Pancreas (tissue), 10 donors: ENCODE measurements at places on chromosomes 1 and 21. TPM values are rescaled to one million over a fixed set of nuclear protein-coding genes. Genes with fewer than 3 reads are reported as not detected.
A peak's percentile ranks its signal among the peaks of the same experiment; 100 is the strongest.

GRCh38 chr1:30318413-30318812 lies 405.0 kb downstream of the MATN1 start:
- DNase-seq = no peak
- no peaks in the 10 kb centered on the region for H3K27me3 ChIP-seq
- H3K4me3 ChIP-seq = no peak overlapping the region
- no peaks in the 10 kb centered on the region for H3K36me3 ChIP-seq

DNA sequence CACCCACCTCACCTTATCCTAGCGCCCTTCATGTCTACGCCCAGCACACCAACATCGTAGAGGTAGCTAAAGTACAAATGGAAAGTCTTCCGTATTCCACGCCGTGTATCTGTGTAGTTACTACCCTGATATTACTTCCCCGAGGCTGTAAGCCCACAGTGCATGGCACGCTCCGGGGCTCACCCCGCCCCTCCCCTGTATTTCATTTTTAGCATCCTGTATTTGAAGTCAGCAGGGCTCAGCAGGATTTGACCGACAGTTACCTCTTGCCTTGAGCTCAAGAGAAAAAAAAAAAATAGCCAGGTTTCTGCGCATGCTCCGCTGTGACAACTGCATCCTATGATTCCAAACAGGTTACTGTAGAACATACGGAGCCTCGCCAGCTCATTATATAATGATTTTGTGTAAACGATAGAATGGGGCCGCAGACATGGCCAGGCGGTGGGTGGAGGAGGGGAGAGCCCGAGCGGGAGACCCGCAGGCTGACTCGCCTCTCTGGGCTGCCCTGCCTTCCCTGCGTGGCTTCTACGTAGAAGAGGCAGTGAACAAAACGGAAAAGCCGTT lies 1.3 kb downstream of the ABCG1 start:
- H3K27ac ChIP-seq = no peak overlapping the region
- H3K27me3 ChIP-seq = no peaks in the 10 kb centered on the region
- H3K4me3 ChIP-seq = peak overlapping the region; percentile 37

HTR1D gene
- polyA plus RNA-seq = 0.15 TPM

CLEC20A gene
- not detected for polyA plus RNA-seq

TRIM46 gene
- polyA plus RNA-seq = 4.1 TPM

DNA sequence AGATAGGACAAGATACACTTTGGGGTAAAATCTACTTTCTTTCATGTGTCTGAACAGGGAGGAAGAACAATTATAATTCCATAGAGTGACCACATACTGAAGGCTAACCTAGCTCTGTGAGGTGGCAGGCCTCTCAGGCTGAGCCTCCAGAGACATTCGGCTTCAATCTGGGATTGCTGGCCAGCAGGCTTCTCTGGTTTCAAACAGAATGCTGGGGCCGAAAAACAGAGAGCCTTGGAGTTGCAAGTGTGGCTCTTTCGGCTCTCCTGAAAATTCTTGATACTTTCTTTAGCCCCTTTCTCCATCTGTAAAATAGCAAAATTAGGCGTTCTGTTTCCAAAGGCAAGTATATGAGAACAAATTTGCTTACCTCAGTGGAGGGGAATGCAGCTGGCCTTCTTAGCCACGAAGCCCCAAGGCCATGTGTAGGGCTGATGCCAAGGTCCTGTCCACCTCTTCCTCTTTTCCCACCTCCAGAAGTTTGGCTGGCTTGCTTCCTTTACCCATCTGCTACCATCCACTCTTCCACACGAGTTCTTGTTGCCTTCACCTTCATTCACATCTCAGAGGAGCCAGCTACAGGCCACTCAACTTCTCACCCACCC lies 30.0 kb upstream of the UBE2U start:
- no peaks in the 10 kb centered on the region for H3K36me3 ChIP-seq
- no peak overlapping the region for H3K4me3 ChIP-seq
- peak; percentile 68 for DNase-seq
- peaks cover 26% of the 10 kb centered on the region for H3K4me1 ChIP-seq

B3GALNT2 gene
- polyA plus RNA-seq = 8.6 TPM

- H3K36me3 ChIP-seq = no peaks in the 10 kb centered on the region
- H3K27ac ChIP-seq = no peak overlapping the region
- H3K4me3 ChIP-seq = no peak overlapping the region
- peaks cover 8% of the 10 kb centered on the region for H3K4me1 ChIP-seq
- no peaks in the 10 kb centered on the region for H3K27me3 ChIP-seq
Observed at GRCh38 chr1:113677250-113678158, 81.8 kb downstream of the PHTF1 start.

GRCh38 chr1:116253566-116254382 lies 119.3 kb upstream of the ATP1A1 start:
- no peak overlapping the region for H3K27ac ChIP-seq
- H3K27me3 ChIP-seq = no peaks in the 10 kb centered on the region
- no peak overlapping the region for H3K4me3 ChIP-seq
- H3K36me3 ChIP-seq = no peaks in the 10 kb centered on the region
- no peaks in the 10 kb centered on the region for H3K4me1 ChIP-seq

- no peak overlapping the region for H3K27ac ChIP-seq
- no peaks in the 10 kb centered on the region for H3K36me3 ChIP-seq
- DNase-seq = no peak
- no peaks in the 10 kb centered on the region for H3K4me1 ChIP-seq
Observed at GRCh38 chr1:7845761-7846160, 7.1 kb downstream of the UTS2 start.

NUDT4B gene
- 0.31 TPM for polyA plus RNA-seq

GRCh38 chr1:201769072-201769471 lies 59.9 kb upstream of the IPO9 start:
- no peaks in the 10 kb centered on the region for H3K4me1 ChIP-seq
- no peaks in the 10 kb centered on the region for H3K27me3 ChIP-seq
- H3K4me3 ChIP-seq = no peak overlapping the region

LIX1L gene
- polyA plus RNA-seq = 6.8 TPM

- H3K27ac ChIP-seq = no peak overlapping the region
- no peak for DNase-seq
- peaks cover 9% of the 10 kb centered on the region for H3K4me1 ChIP-seq
- no peaks in the 10 kb centered on the region for H3K27me3 ChIP-seq
- no peaks in the 10 kb centered on the region for H3K36me3 ChIP-seq
Observed at GRCh38 chr1:158020886-158021620, 27.6 kb downstream of the KIRREL1 start.

- no peak for DNase-seq
- H3K27me3 ChIP-seq = no peaks in the 10 kb centered on the region
- H3K36me3 ChIP-seq = no peaks in the 10 kb centered on the region
- no peak overlapping the region for H3K27ac ChIP-seq
- H3K4me3 ChIP-seq = no peak overlapping the region
Observed at GRCh38 chr1:174262349-174263241, 103.3 kb downstream of the RABGAP1L start.

DNA sequence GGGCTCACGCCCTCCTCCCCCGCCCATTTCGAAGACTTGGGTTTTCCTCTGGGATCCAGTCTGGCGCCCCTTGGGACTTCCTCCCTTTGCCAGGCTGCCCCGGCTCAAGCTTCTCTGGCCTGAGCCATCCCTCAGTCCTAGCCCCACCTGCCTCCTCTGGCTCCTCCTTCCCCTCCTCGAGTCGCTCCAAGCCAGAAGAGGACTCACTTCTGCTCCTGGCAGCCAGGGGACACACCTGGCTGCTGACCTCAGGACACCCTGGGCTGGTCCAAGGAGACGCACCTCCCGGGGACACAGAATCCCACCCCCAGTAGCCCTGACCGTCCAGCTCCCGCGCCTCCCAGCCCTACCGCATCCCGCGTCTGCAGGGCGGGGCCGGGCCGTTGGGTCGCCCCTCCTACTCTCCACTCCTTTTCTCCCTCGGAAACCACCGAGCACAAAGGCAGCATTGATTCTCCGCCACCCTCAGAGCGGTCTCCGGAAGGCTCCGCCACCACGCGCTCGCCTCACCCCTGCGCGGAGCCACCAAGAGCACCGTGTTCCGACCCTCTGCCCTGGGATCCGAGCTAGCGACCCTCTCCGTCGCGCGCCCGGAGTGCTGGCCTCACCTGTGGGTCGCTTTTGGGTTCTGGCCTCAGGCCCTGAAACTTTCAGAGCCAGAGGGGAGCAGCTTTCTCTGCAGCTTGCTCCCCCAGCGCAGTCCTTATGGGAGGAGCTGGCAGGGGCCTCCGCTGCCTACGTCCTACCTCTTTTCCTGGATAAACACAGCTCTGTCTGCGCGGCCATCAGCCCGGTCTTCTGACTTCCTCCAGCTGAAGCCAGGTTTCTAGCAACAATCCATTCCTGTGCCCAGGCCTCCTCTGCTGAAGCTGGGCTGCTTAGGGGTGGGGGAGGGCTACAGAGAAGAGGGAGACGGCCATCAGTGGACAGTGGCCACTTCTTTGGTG lies at the start of gene C2CD4D:
C2CD4D (minus strand) TSS at position 364 of the 947 bp plus-strand sequence. CDS start 831 bp downstream, outside the sequence.
- no peaks in the 10 kb centered on the region for H3K27me3 ChIP-seq
- no peaks in the 10 kb centered on the region for H3K36me3 ChIP-seq
- H3K27ac ChIP-seq = peak within 1 kb of the TSS; percentile 95
- peaks cover 37% of the 10 kb centered on the region for H3K4me1 ChIP-seq
- H3K4me3 ChIP-seq = peak within 1 kb of the TSS; percentile 43
- DNase-seq = peak; percentile 73

DNA sequence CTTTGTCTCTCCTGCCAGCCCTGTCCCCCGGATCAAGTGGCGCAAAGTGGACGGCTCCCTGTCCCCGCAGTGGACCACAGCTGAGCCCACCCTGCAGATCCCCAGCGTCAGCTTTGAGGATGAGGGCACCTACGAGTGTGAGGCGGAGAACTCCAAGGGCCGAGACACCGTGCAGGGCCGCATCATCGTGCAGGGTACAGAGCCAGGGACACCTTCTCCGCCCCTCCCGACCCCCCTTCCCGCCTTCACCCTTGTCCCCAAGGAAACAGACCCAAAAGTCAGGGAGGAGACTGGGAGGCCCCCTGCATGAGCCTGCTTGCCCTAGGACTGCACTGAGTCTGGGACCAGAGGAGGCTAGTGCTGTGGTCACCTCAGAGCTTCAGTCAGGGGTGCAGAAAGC lies 18.2 kb downstream of the CNTN2 start:
- H3K4me3 ChIP-seq = no peak overlapping the region
- no peaks in the 10 kb centered on the region for H3K4me1 ChIP-seq
- no peaks in the 10 kb centered on the region for H3K36me3 ChIP-seq
- no peak for DNase-seq

- peaks cover 18% of the 10 kb centered on the region for H3K4me1 ChIP-seq
- H3K27me3 ChIP-seq = no peaks in the 10 kb centered on the region
- peak overlapping the region; percentile 68 for H3K27ac ChIP-seq
- no peaks in the 10 kb centered on the region for H3K36me3 ChIP-seq
- H3K4me3 ChIP-seq = peak overlapping the region; percentile 44
Observed at GRCh38 chr1:24414775-24415333, 748 bp upstream of the NIPAL3 start.
